ENCODE measurements at places on chromosomes 2 and 18.

DNA sequence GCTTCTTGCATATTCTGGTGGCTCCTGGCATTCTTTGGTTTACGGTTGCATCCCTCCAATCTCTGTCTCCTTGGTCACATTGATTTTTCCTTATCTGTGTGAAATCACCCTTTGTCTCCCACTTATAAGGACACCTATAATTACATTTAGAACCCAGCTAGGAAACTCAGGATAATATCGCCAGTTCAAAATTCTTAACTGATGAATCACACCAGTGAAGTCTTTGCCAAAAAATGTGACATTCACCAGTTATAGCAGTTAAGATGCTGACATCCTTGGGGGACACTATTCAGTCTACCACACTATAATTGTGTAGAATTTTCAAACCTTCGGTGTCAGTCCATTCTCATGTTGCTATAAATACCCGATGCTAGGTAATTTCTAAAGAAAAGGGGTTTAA is 320.2 kb downstream of the TMX3 start:
- no peak for DNase-seq

GRCh38 chr18:48194591-48195181 is 214.5 kb downstream of the ZBTB7C start:
- DNase-seq = no peak

- peak; percentile 7 for DNase-seq
Measured at GRCh38 chr18:78875016-78875777, 104.4 kb upstream of the SALL3 start.

DNA sequence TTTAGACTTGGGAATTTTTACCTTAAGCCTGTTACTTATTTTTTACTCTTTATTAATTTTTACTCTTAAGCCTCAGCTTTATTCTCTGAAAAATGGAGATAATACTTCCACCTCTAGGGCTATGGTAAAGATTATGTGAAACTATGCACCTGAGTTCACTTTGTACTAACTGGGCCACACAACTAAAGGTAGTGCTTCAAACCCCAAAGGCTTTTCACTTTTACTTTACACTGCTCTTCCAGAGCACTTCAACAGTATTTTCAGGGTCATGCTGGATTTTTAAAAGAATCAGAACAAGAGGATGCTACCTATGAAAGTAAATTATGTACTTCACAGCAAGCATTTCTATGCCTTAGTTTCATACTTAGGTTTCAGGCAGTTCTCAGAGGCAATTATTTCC is 27.8 kb downstream of the MEX3C start:
- no peak for DNase-seq

- no peak for DNase-seq
Measured at GRCh38 chr2:81583311-81584108, 1279.0 kb upstream of the LRRTM1 start.

GRCh38 chr2:199261239-199261638 is 196.5 kb downstream of the SATB2 start:
- DNase-seq = no peak

GRCh38 chr2:121047383-121047782 is 237.6 kb downstream of the TFCP2L1 start:
- DNase-seq = no peak

Data from stimulated activated CD8-positive, alpha-beta memory T cell treated with anti-CD3 and anti-CD28 coated beads, Interleukin-4, amount 100 ng/mL, for 24 hours (primary cell).